ENCODE measurements at places on chromosomes 5 and 9. TPM values are rescaled to one million over a fixed set of nuclear protein-coding genes. Genes with fewer than 3 reads are reported as not detected.

DNA sequence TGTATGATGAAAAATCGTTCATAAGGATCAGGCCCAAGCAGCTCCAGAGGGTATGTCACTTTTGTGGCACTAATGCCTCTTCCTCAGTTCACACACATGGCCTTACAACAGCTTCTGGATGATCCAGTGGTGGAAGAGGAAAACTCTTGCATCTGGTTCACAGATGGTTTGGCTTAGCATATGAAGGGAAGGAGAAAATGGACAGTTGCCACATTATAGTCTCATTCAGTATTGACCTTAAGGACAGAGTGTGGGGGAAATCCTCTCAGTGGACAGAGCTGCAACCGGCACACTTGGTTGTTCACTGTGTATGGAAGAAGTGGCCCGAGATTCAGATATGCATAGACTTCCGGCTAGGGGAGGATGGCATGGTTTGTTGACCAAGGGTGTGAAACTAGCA lies 22.8 kb downstream of the C9orf57 start:
- DNase-seq = no peak
- H3K27ac ChIP-seq = no peak overlapping the region

PCDHAC2 gene
- 9.4 TPM for polyA plus RNA-seq

DNA sequence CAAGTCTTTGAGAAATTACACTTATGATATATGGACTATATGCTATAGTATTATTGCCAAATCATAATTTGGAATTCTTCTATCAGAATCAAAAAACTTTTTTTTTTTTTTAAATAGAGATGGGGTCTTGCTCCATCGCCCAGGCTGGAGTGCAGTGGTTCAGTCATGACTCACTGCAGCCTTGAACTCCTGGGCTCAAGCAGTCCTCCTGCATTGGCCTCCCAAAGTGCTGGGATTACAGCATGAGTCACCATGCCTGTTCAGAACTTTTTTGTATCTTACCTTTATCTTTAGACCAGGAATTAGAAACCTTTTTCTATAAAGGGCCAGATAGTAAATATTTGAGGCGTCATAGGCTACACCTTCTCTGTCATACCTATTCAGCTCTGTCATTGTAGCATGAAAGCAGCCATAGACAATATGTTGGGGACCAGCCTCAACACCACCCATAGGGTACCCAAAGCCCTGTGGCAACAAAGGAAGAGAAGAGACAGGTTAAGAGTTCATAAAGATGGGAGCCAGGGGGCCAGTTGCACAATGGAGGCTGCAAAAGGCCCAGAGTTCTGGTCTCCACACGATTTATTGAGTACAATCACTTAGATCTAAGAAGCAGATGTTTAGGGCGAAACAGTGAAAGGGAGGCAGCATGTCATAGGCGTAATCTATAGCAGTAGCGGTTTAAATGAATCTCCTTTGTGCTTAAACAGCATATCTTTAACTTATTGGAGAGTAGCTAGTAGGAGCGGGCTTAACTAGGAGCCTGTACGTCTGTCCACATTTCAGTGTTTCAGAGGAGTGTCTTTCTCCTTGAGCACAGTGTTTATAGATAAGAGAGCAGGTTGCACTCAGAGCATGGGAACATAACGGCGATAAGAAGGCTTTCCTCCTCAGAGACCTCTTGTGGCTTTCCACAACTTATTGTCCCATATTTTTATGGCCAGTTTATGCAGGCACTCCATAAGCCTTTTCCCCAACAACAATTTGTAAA lies 12.5 kb downstream of the ECM2 start:
- H3K4me1 ChIP-seq = peaks cover 16% of the 10 kb centered on the region
- no peak overlapping the region for H3K27ac ChIP-seq
- H3K27me3 ChIP-seq = no peaks in the 10 kb centered on the region
- H3K36me3 ChIP-seq = no peaks in the 10 kb centered on the region
- H3K4me3 ChIP-seq = no peak overlapping the region

DNA sequence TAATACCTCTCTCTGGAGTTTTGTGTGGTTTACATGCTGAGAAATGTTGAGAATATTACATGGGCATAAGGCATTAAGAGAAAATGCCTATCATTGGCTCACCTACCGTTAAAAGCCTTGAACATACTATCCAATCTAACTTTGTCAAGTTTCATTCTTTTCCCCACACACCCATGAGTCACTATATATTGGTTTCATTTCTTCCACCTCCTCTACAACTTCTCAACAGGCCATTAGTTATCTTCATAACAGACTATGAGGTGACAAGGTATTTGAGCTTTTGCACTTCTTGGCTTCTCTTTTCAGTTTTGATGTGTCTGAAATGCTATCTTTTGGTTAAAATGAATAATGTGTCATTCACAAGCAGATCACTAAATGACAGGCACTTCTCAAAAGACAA lies 288.0 kb downstream of the KCNN2 start:
- H3K4me3 ChIP-seq = no peak overlapping the region
- no peaks in the 10 kb centered on the region for H3K4me1 ChIP-seq
- no peaks in the 10 kb centered on the region for H3K27me3 ChIP-seq
- DNase-seq = no peak
- H3K36me3 ChIP-seq = no peaks in the 10 kb centered on the region
- H3K27ac ChIP-seq = no peak overlapping the region

DNA sequence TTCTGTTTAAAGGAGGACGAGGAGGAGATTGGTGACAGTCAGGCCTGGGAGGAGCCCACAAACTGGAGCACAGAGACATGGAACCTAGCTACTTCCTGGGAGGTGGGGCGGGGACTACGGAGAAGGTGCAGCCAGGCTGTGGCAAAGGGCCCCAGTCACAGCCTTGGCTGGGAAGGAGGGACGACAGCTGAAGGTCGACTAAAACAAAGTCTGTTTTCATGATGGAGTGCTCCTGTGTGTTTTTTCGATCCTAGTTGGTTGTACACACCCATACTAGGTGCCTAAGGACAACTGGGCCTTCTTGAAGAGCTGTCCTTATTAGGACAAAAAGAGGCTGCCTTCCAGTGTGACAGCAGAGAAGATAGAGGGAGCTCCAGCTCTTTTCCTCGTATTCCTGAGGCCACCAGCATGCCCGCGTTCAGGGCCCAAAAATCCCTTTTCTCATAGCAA lies 2.9 kb downstream of the CCDC107 start:
- peak; percentile 59 for DNase-seq
- H3K4me3 ChIP-seq = no peak overlapping the region
- peak overlapping the region; percentile 36 for H3K27ac ChIP-seq
- no peaks in the 10 kb centered on the region for H3K27me3 ChIP-seq

SELENOP gene
- 156 TPM for polyA plus RNA-seq

GRCh38 chr5:168327994-168328393 lies 36.5 kb downstream of the WWC1 start:
- H3K27me3 ChIP-seq = no peaks in the 10 kb centered on the region
- DNase-seq = no peak
- no peak overlapping the region for H3K27ac ChIP-seq
- no peak overlapping the region for H3K4me3 ChIP-seq
- no peaks in the 10 kb centered on the region for H3K36me3 ChIP-seq

Measured in testis (tissue), 5 donors.